ENCODE measurements at places on chromosomes 3 and 15.

GRCh38 chr15:75153087-75153486 lies 48.6 kb upstream of the C15orf39 start:
- DNase-seq = peak; percentile 42

GRCh38 chr3:31959951-31960792 lies 20.9 kb downstream of the OSBPL10 start:
- no peak for DNase-seq

DNA sequence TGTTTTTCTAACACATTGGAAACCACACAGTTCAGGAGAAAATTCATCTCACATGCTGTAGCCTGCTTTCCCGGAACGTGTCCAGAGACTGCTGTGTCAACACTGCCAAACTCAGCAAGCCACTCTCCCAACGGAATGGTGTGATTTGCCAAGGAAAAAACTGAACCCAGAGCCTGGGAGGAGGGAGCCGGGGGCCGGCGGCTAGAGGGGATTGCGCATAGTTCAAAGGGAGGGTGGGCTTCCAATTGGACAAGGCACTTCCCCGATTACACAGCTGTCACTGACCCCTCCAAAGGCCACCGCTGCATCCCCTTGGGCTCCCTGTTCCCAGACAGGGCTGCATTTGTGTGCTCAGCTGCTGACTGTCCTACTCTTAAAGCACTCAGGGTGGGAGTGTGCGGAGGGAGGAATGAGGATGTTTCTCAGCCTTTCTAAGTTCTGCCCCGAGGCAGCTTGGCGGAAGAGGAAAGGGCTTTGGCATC lies 256.2 kb downstream of the ZNF621 start:
- no peak for DNase-seq

DNA sequence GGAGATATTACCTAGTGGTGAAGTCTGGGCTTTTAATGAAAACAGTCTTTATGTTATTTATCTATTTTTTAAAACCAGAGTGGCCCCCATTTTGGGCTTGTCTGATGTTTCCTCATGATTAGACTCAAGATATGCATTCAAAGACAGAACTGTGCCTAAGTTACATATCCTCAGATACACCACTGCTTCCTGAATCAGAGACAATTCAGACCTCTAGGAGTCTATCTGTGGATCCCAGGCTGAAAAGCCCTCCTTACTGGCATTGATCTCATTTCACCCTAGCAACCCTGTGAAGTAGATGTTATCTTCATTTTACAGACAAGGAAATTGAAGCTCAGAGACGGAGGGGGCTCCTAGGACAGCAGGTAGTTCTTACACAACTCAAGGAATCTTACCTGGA lies 16.8 kb upstream of the TGM5 start:
- DNase-seq = no peak

- no peak for DNase-seq
Measured at GRCh38 chr3:14238356-14238755, 59.7 kb downstream of the LSM3 start.

- DNase-seq = no peak
Measured at GRCh38 chr15:59329570-59330350, 42.9 kb downstream of the MYO1E start.

Measured in SK-N-SH (cell line).